ENCODE measurements at places on chromosomes 2 and 18. TPM values are rescaled to one million over a fixed set of nuclear protein-coding genes. Genes with fewer than 3 reads are reported as not detected.

GRCh38 chr2:57550912-57551311 is 495.7 kb upstream of the VRK2 start:
- H3K36me3 ChIP-seq: peaks cover 2% of the 10 kb centered on the region
- DNase-seq: no peak
- H3K27ac ChIP-seq: no peak overlapping the region
- H3K4me1 ChIP-seq: 0 out of 2 replicates have a peak, but pooled peaks cover 2% of the 10 kb centered on the region

- H3K4me3 ChIP-seq: no peak overlapping the region
- no peak for DNase-seq
- no peak overlapping the region for H3K27ac ChIP-seq
Measured at GRCh38 chr18:77109648-77110019, 22.9 kb downstream of the MBP start.

GRCh38 chr2:53366543-53366942 is 401.1 kb upstream of the CHAC2 start:
- H3K36me3 ChIP-seq: no peaks in the 10 kb centered on the region
- H3K4me3 ChIP-seq: no peak overlapping the region
- H3K27ac ChIP-seq: no peak overlapping the region
- H3K27me3 ChIP-seq: no peaks in the 10 kb centered on the region
- no peaks in the 10 kb centered on the region for H3K4me1 ChIP-seq

- no peak overlapping the region for H3K27ac ChIP-seq
- no peak for DNase-seq
- peaks cover 5% of the 10 kb centered on the region for H3K4me1 ChIP-seq
- H3K4me3 ChIP-seq: no peak overlapping the region
- no peaks in the 10 kb centered on the region for H3K36me3 ChIP-seq
Measured at GRCh38 chr18:23945416-23946079, 69.0 kb upstream of the TTC39C start.

GRCh38 chr2:227739351-227739750 is 6.3 kb upstream of the SCYGR8 start:
- peaks cover 2% of the 10 kb centered on the region for H3K4me1 ChIP-seq
- H3K36me3 ChIP-seq: no peaks in the 10 kb centered on the region
- no peak overlapping the region for H3K27ac ChIP-seq
- DNase-seq: no peak

- no peaks in the 10 kb centered on the region for H3K27me3 ChIP-seq
- no peaks in the 10 kb centered on the region for H3K4me1 ChIP-seq
- H3K4me3 ChIP-seq: no peak overlapping the region
- no peaks in the 10 kb centered on the region for H3K36me3 ChIP-seq
- no peak for DNase-seq
Measured at GRCh38 chr2:148459377-148459778, 185.2 kb upstream of the EPC2 start.

GRCh38 chr18:58069099-58069498 is 25.1 kb downstream of the NEDD4L start:
- no peaks in the 10 kb centered on the region for H3K36me3 ChIP-seq
- no peak for DNase-seq
- no peaks in the 10 kb centered on the region for H3K27me3 ChIP-seq
- no peak overlapping the region for H3K4me3 ChIP-seq

GRCh38 chr2:189426886-189427285 is 14.4 kb upstream of the WDR75 start:
- no peak overlapping the region for H3K27ac ChIP-seq
- no peak overlapping the region for H3K4me3 ChIP-seq
- H3K4me1 ChIP-seq: no peaks in the 10 kb centered on the region
- H3K36me3 ChIP-seq: peaks cover 9% of the 10 kb centered on the region

DNA sequence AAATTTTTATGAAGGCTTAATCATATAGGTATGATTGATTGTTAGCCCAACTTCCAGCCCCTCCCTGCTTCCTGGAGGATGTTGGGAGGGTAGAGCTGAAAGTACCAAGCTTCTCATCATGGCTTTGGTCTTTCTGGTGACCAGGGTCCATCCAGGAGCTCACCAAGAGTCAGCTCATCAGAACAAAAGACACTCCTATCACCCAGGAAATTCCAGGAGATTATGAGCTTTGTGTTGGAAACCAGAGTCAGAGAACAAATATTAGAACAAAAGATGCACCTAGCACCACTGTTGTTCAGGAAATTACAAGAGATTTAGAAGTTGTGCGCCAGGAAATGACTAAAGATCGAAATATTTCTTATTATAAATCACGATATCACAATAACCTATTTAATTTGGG is 119.9 kb upstream of the THUMPD2 start:
- H3K27ac ChIP-seq: no peak overlapping the region
- no peak overlapping the region for H3K4me3 ChIP-seq
- H3K4me1 ChIP-seq: no peaks in the 10 kb centered on the region
- H3K27me3 ChIP-seq: no peaks in the 10 kb centered on the region
- DNase-seq: no peak

- no peak overlapping the region for H3K4me3 ChIP-seq
- H3K27me3 ChIP-seq: no peaks in the 10 kb centered on the region
- no peaks in the 10 kb centered on the region for H3K4me1 ChIP-seq
Measured at GRCh38 chr2:149737896-149738295, 150.3 kb upstream of the MMADHC start.

Gene MDH1B
- 1.3 TPM for total RNA-seq

Gene IL1R1
- 0.46 TPM for total RNA-seq

Gene HNMT
- total RNA-seq: 1.3 TPM

Gene CTNNA2
- 4.5 TPM for total RNA-seq
